ENCODE measurements at places on chromosomes 4 and X. TPM values are rescaled to one million over a fixed set of nuclear protein-coding genes. Genes with fewer than 3 reads are reported as not detected.

The WFS1 gene
- 1.7 TPM for total RNA-seq

The RHOXF2 gene
- not detected for total RNA-seq

The PPEF2 gene
- 0.49 TPM for total RNA-seq

The FGF2 gene
- total RNA-seq = not detected

The RADX gene
- total RNA-seq = 9.4 TPM

The PNCK gene
- 1.0 TPM for total RNA-seq

The F11 gene
- not detected for total RNA-seq

DNA sequence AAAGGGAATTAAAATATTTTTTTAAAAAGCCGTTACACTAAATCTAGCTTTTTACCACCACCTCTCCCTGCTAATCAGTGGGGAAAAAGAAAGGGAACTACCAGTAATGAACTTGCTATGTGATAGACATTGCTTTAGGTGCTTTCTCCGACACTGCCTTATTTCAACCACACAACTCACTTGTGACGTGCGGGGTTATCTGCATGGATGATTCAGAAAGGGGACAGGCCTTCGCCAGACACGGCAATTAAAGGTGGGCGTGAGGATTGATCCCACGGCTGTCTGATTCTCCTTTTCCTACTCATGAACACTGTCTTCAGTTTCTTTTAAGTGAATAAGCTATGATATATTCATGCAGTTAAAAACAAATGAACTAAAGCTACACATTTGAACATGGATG is 882 bp upstream of the CXCR3 start:
- H3K36me3 ChIP-seq = peaks cover 17% of the 10 kb centered on the region
- DNase-seq = peak; percentile 41
- H3K27ac ChIP-seq = peak overlapping the region; percentile 35
- peak overlapping the region; percentile 65 for H3K4me3 ChIP-seq
- H3K27me3 ChIP-seq = no peaks in the 10 kb centered on the region

DNA sequence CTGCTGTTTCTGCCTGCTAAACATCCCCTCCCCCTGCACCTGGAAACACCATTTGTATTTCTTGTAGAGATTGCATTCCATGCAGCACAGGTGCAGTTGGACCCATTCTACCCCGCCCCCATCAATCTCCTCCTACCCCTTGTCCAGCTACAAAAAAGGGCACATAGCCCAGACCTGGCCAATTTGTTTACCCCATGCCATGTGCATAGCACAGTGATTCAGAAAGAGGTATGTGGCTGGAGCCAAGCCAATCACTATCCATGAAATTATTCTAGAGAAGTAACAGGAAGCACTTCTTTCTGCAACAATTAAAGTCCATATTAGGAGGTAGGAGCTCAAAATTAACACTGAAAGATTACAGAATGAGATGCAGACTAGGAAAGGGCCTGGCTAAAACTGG is 20.2 kb upstream of the TMEM184C start:
- H3K27me3 ChIP-seq = no peaks in the 10 kb centered on the region
- no peak overlapping the region for H3K27ac ChIP-seq
- H3K4me1 ChIP-seq = peaks cover 6% of the 10 kb centered on the region

DNA sequence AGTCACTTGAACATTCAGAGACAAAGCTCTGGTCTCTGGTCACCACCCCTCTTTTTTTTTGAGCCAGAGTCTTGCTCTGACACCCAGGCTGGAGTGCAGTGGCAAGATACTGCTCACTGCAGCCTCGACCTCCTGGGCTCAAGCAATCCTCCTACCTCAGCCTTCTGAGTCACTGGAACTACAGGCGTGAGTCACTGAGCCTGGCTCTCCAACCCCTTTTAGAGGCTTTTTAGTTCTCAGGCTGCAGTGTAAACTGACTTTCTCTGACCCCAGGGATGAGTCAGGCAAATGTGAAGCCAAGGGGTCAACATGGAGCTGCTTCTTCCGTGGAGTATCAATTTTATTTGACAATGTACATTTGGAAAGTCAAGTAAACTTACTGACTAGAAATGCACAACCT is 229.2 kb downstream of the PTTG2 start:
- H3K4me3 ChIP-seq = no peak overlapping the region
- no peak for DNase-seq
- no peaks in the 10 kb centered on the region for H3K36me3 ChIP-seq
- no peaks in the 10 kb centered on the region for H3K4me1 ChIP-seq

GRCh38 chr4:7389101-7389701 is 45.5 kb downstream of the PSAPL1 start:
- H3K36me3 ChIP-seq = no peaks in the 10 kb centered on the region
- peaks cover 4% of the 10 kb centered on the region for H3K27me3 ChIP-seq
- H3K4me3 ChIP-seq = no peak overlapping the region
- no peak overlapping the region for H3K27ac ChIP-seq

GRCh38 chr4:44145868-44146267 is 302.7 kb downstream of the KCTD8 start:
- no peak overlapping the region for H3K4me3 ChIP-seq
- no peak overlapping the region for H3K27ac ChIP-seq
- DNase-seq = no peak

DNA sequence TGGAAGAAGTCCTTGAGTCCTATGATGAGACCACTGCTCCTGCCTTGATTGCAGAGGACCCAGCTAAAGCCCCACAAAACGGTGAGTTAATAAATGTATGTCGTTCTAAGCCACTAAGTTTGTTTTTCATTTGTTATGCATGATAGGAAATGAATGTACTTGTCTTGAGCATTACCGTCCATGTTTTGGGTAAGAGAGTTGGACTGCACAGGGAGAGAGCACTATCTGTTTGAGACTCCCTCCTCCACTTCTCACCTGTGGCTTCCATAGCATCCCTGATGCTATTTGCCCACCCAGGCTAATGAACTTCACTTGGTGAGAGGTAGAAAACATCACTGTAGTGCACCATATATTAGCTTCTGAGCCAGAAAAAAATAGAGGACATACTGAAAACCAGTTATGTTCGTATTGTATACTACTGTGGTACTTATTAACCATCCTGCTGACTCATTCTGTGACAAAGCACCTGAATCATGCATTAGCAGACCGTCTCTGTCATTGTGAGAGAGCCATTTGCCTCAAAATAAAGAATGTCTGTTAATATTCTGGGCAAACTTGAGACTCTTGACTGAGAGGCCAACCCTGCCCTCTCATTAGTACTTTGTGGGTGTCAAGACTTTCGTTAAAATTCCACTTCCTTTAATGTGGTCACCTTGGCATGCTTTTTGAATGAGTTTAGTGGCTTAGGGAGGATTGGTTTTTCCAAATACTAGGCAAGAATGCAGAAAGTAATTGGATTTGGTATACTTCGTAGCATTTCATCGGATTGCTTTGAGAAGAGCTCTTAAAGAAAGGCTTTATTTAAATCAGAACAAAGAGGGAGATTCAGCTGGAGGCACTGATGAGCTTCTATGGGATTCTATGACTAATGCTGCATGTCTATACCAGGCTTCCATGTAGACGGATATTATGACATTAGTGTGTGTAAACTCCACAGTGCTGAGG is 99.3 kb upstream of the GRPR start:
- no peak for DNase-seq
- H3K4me3 ChIP-seq = no peak overlapping the region
- no peaks in the 10 kb centered on the region for H3K36me3 ChIP-seq
- H3K27me3 ChIP-seq = no peaks in the 10 kb centered on the region
- no peak overlapping the region for H3K27ac ChIP-seq

DNA sequence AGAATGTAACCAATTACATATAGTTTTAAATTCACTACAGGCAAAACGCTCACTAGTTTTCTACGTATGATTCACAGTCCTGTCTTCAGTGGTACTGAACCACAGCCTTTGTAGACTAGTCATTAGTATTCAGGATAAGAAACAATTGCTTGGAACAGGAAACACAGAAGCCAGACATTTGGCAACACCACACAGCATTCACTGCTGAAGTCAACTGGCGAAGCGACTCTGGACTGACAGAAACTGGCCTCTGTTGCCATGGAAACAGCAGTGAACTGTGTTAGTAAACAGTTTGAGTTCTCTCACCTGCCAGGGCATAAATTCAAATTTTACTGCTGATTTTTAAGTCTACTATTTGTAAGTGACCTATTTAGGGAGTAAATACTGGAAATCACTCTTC is 57.6 kb downstream of the MAPK10 start:
- H3K27me3 ChIP-seq = no peaks in the 10 kb centered on the region
- no peaks in the 10 kb centered on the region for H3K36me3 ChIP-seq
- H3K4me1 ChIP-seq = no peaks in the 10 kb centered on the region

GRCh38 chr4:120724656-120725055 is 197.9 kb downstream of the PRDM5 start:
- no peak overlapping the region for H3K27ac ChIP-seq
- no peaks in the 10 kb centered on the region for H3K4me1 ChIP-seq
- no peak for DNase-seq

DNA sequence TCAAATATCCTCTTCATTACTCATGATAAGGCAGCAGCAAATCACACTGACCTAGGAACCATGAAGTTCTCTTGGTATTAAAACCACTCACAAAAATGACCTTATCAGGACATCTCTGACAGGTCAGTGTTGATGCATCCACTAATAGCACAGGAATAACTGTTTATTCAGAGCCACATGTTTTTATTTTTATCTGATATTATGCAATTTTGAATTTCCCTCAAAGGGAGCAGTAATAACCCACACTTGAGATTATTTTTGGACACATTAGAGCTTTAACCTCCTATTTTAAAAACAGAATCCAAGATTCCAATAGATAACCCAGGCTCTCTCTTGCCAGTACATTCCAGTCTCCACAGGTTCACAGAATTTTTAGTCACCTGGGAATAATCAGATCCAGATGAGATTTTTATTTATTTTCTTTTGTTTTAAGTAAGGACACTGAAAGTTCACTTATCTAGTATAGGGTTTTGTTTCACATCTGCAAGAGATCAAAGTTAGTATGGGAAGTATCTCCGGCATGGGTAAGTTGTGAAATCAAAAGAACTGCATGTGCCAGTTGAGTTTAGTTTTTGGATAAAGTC is 36.3 kb upstream of the MYOZ2 start:
- no peaks in the 10 kb centered on the region for H3K27me3 ChIP-seq
- no peak for DNase-seq

DNA sequence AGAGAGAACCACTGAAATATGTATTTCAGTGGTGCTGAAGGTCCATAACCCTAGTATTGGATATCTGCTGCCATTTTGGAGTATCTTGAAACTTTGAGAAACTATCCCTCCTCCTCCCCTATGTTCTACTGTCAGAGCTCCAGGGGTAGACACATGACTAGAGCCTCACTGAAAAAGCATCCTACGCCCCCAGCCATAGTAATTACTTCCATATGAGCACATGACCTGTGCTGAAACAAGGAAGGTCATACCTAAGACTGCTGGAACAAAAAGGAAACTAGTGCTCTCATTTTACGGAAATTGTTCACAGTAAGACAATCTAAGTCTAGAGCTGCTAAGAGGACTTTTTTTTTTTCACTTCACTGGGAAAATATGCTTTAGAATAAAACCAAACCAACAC is 42.0 kb upstream of the MAPK10 start:
- no peak for DNase-seq
- H3K27me3 ChIP-seq = no peaks in the 10 kb centered on the region
- H3K4me1 ChIP-seq = no peaks in the 10 kb centered on the region
- H3K36me3 ChIP-seq = no peaks in the 10 kb centered on the region
- no peak overlapping the region for H3K4me3 ChIP-seq
- no peak overlapping the region for H3K27ac ChIP-seq

GRCh38 chr4:81845273-81845672 is 373.6 kb upstream of the RASGEF1B start:
- H3K4me3 ChIP-seq = no peak overlapping the region
- no peaks in the 10 kb centered on the region for H3K36me3 ChIP-seq
- no peaks in the 10 kb centered on the region for H3K27me3 ChIP-seq
- H3K4me1 ChIP-seq = no peaks in the 10 kb centered on the region
- DNase-seq = no peak

DNA sequence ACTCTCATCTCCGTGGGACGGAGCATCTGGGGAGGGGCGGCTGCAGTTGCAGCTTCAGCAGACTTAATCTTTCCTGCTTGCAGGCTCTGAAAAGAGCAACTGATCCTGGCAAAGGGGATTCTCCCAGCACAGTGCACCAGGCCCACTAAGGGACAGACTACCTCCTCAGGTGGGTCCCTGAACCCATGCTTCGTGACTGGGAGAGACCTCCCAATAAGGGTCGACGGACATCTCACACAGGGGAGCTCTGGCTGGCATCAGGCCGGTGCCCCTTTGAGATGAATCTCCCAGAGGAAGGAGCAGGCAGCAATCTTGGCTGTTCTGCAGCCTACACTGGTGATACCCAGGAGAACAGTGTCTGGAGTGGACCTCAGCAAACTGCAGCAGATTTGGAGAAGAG is 303.3 kb upstream of the FGF16 start:
- no peaks in the 10 kb centered on the region for H3K36me3 ChIP-seq
- no peak overlapping the region for H3K4me3 ChIP-seq
- H3K27me3 ChIP-seq = no peaks in the 10 kb centered on the region

DNA sequence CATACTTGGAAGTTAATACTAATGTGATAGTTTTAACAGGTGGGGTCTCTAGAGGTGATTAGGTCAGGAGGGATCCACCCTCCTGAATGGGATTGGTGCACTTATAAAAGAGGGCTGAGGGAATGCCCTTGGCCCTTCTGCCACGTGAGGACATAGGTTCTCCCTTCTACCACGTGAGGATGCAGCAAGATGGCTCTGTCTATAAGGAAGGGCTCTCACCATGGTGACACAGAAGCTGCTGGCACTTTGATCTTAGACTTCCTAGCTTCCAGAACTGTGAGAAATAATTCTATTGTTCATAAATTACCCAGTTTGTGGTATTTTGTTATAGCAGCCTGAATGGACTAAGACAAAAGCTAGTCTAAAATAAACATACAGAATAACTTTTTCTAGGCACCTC is 1.0 kb downstream of the AADAT start:
- no peaks in the 10 kb centered on the region for H3K36me3 ChIP-seq
- H3K4me1 ChIP-seq = peaks cover 6% of the 10 kb centered on the region
- H3K27me3 ChIP-seq = peaks cover 31% of the 10 kb centered on the region
- no peak overlapping the region for H3K27ac ChIP-seq
- H3K4me3 ChIP-seq = no peak overlapping the region

DNA sequence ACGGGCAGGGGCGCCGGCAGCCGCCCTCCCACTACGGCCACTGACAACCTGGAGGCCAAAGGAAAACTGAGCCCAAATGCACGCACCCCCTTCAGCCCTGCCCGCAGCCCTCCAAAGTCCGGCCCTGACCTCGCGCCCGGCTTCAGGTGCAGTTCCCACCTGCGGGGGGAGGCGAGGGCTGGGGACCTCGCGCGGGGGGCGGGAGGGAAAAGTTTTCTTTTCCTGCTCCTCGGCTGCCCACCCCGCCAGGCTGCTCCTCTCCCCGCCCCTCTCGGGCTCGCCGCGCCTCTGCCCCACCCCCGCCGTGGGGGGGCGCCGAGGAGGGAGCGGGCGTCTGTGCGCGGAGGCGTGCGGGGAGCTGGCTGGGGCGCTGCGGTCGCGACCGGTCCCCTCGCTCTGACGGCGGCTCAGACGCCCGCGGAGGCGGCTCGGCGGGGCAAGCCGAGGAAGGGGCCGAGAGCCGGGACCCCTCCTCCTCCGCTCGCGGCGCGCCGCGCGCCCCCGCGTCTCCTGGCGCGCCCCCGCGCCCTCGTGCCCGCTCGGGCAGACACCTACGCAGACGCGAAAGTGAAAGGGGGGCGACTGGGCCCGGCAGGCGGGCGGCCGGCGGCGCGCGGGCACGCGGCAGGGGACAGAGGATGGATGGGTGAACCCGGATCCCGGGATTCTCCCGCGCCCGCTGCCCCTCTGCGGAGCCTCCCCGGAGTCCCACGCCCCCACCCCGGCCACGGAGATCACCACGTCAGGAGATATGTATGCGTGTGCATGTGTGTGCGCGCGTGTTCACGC is 3.1 kb upstream of the NR3C2 start:
- H3K4me1 ChIP-seq = peaks cover 32% of the 10 kb centered on the region
- peak overlapping the region; percentile 89 for H3K27ac ChIP-seq

Measured in CD4-positive, alpha-beta T cell (primary cell).